NCI-H1092 (cell line): ENCODE measurements at places on chromosomes 7 and 10.

GRCh38 chr7:16921644-16922257 lies 40.0 kb upstream of the AGR3 start:
- no peak for DNase-seq

DNA sequence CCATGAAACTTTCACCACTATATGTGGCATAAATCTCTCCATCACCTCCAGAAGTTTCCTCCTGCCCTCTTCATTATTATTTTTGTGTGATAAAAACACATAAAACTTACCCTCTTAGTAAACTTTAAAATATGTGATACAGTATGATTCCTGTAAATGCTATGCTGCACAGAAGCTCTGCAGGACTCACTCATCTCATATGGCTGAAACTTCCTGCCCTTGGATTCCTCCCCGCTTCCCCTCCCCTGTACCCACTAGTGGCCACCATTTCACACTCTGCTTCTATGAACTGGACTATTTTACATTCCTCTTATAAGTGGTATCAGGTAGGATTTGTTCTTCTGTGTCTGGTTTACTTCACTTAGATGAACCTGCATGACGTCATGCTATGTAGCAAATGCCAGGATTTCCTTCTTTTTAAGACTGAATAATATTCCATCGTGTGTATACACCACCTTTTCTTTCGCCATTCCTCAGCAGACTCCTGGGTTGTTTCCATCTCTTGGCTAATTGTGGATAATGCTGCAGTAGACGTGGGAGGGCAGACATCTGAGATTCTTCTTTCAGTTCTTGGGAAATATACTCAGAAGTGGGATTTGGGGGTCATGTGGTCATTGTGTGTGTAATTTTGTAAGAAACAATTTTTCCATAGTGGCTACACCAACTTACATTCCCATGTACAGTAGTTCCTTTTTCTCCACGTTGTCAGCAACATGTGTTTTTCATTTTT lies 335.2 kb downstream of the SDK1 start:
- DNase-seq = no peak

DNA sequence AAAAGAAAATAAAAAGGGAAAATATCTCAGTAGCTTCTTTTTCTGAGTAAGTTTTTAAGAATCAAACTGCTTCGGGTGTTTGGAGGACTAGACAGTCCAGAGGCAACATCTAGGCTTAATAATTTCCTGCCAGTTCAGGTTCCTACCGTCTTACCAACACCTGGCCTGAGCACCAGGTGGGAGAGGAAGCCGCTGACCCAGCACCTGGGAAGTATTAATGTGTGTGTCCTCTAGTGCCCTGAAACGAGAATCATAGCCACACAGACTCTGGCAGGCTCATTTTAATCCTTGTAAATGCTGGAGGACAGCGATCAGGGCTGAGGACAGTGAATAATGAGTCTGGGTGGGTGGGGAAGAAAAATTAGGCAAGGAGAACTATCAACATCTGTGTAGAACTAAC lies 137.4 kb downstream of the ZNF438 start:
- no peak for DNase-seq

GRCh38 chr10:96287392-96288105 lies 16.2 kb upstream of the BLNK start:
- DNase-seq = no peak

DNA sequence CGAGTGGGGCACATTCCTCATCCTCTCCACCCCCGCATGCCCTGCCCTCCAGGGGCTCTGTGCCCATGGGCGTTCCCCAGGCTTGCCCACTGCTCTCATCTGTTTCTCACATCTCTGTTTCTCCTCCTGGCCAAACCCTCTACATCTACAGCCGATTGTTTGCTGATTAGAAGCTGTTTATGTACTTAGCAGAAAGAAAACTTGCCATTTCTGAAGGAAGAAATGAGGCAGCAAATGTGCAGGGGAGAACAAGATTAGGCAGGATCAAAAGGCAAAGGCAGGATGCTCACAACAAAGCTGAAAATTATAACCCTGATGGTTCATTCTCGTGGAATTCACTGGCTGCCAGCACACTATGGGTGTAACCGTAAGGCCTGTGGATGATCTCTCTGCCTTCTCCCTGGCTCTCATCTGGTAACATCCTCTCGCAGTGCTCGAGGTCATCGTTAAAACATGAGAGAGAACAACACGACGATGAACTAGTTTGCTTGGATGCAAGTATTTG lies 111.6 kb upstream of the KLF14 start:
- DNase-seq = no peak

- DNase-seq = no peak
Observed at GRCh38 chr10:53886325-53887300, 914.4 kb downstream of the PCDH15 start.

DNA sequence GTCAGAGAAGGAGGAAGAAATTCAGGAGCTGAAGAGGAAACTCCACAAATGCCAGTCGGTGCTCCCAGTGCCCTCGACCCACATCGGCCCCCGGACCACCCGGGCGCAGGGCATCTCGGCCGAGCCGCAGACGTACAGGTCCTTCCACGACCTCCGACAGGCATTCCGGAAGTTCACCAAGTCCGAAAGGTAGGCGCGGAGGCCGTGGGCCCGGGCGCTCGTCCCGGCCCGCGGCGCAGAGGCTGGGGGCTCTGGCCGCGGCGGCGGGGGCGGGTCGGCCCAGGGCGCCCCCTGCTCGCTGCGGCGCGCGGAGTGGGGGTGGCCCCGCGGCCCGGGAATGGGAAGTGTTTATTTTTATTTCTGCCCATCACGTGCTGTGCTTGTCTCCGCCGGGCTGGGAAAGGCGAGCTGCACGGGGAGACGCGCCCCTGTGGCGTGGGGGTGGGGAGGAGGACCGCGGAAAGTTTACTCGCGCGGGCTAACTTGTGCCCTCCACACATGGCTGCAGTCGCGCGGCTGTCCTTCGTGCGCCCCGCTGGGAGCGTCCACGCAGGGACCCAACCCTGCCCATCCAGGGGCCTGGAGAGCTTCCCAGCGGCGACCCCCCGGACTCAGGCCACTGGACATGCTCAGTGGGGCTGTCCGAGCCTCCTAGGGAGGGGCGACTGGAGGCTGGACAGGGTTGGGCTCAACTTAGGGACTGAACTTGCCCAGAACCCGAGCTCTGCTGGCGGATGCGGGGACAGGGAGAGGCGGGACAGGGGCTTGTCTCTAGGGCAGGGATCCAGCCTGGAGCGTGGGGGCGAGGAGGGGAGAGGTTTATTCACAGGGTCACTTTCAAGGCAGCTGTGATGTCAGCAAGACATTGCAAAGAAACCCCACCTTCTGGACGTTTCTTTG lies 82.6 kb upstream of the PRKG1 start:
- DNase-seq = no peak

- no peak for DNase-seq
Observed at GRCh38 chr10:133267293-133267692, 9.4 kb downstream of the ADAM8 start.

DNA sequence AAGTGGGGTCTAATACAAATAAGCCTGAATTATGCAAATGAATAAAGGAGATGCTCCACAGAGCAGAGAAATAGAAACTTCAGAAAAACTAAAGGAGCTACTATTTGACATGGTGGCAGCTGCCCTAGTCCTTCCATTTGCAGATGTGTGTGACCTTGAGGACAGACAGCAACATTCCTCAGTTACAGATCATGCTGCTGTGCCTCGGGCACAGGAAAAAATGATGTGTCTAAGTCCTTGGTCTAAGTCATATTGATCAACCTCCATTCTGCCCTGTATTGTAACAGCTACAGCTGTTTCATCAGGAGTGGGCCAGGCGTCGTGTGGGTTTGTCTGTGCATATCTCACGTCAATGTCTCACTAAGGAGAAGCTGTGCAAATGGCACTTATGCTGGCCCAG lies 710.4 kb downstream of the TNS3 start:
- no peak for DNase-seq

DNA sequence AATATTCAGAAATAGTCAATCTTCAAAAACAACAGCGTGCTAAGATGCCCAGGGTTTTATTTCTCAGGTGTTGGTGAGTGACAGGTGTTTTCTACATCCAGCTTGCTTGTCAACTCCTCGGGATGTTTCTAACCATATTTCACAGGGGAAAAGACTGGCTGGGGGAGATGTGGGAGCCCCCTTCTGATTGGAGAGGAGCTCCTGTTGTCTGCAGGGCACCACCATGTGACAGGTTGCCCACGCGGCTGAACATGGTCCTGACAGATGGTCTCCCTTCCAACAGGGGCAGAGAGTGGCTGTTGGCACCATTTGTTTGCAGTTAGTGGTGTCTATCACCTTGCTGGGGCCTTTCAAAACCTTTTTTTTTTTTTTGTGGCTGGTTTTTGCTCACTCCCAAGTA lies 16.5 kb upstream of the GPR26 start:
- no peak for DNase-seq

DNA sequence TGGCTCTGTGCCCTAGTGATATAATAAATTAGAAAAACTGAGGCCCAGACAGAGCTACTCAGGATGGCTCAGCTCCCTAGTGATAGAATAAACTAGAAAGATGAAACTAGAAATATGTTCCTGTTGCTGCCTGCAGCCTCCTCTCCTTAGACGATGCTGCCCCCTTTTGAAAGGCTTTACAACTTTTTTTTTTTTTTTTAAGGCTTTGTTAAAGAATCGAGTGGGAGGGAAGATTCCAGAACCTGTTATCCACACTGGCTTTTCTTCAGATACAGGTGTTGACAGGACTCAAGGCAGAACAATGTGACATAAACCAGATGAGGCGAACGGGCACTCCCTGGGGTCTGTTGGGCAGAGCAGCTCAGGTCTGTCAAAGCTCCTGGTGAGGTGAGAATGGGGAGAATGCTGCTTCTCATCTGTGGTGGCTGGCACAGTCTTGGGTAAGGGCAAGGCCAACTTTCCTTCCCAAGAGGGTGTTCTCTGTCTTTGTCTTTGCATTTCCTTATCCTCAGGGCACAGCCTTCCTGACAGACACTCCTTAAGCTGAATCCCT lies 175.1 kb downstream of the COBL start:
- DNase-seq = peak; percentile 10

DNA sequence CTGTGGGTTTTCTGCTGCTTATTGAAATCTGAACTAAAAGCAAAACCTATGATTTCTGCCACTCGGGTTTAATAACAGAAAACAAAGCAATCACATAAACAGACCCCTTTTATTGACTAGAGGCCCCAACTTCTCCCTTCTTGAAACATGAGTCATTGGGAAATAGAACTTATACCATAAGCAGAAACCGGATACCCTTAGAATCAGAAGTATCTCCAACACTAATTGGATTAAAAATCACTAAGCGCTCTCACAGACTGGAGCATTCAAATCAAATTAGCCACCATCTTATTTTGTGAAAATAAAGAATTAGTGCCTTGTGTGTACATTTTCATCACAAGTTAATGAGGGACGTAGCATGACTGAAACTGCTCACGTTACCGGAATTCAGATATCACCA lies 206.9 kb downstream of the WDR11 start:
- DNase-seq = no peak

- DNase-seq = no peak
Observed at GRCh38 chr10:12238821-12239220, 42.8 kb downstream of the CDC123 start.

- DNase-seq = no peak
Observed at GRCh38 chr7:101702362-101702850, 73.3 kb upstream of the MYL10 start.

DNA sequence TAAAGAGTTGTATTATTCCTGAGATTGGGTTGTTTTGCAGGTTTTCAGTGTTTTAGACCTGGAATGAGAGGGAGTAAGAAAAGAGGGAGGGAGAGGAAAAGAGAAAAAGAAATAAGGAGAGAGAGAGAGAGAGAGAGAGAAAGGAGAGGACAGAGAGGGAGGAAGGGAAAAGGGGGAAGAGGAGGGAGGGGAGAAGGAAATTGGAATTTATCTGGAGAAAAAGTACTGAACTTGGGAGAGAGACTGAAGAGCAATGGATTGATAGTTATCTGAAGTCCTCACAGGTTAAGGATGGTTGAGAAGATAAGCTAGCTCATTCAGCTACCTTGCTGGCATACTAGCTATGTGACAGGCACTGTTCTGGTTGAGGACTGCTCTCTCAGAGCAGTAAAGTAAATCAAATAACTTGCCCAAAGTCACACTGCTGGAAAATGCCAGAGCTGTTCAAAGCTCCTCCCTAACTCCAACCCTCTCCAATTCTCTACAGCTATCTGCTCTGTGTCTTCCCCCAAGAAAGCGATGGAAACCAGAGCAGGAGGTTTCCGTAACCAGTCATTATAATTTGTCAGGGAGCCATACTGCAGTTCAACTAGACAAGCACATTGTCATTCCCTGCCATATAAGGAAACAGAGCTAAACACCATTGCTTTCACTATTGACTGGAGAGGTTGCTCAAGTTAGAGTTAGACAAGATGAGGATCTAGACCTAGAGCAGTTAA lies 10.7 kb downstream of the CALD1 start:
- no peak for DNase-seq

DNA sequence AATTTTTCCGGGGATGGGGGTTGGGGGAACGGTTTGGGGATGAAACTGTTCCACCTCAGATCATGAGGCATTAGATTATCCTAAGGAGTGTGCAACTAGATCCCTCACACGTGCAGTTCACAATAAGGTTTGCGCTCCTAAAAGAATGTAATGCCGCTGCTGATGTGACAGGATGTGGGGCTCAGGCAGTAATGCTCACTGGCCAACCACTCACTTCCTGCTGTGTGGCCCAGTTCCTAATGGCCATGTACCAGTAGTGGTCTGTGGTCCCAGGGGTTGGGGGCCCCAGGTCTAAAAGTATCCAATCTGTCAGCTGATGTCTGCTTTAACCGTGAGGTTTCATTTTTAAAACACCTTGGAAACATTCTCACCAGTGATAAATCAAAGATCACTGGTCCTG lies 2.2 kb downstream of the STN1 start:
- DNase-seq = no peak

GRCh38 chr10:131930150-131930549 lies 29.3 kb downstream of the PPP2R2D start:
- no peak for DNase-seq

GRCh38 chr10:43131256-43131655 lies 7.0 kb upstream of the CSGALNACT2 start:
- no peak for DNase-seq

GRCh38 chr10:124802313-124802675 lies 675 bp downstream of the ABRAXAS2 start:
- DNase-seq = no peak

- DNase-seq = no peak
Observed at GRCh38 chr7:89780291-89780690, 374.0 kb upstream of the STEAP1 start.

GRCh38 chr7:157853076-157853788 lies 516.4 kb downstream of the DNAJB6 start:
- DNase-seq = no peak

DNA sequence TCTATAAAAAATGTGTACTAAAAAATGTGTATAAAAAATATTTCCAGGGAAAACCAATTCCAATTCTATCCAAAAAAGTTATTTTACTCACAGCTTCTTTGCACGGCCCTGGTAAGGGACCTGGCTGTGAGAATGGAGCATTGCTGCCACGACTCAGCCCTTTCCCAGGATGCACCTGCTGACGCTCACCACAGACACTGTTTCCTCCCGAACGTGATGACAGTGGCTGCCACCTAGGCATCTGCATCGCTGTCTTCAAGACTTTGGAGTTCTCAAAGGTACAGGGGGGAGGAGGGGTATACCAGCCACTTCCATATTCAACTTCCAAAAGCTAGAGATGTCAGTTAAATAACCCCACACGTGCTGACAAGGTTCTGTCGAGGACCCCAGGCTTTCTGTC lies 23.9 kb upstream of the PTPRN2 start:
- DNase-seq = no peak
